Activated CD4-positive, alpha-beta T cell treated with anti-CD3 and anti-CD28 coated beads, Interleukin-2, amount 50 U/mL, for 4 hours (primary cell): ENCODE measurements at places on chromosomes 7 and 10.

DNA sequence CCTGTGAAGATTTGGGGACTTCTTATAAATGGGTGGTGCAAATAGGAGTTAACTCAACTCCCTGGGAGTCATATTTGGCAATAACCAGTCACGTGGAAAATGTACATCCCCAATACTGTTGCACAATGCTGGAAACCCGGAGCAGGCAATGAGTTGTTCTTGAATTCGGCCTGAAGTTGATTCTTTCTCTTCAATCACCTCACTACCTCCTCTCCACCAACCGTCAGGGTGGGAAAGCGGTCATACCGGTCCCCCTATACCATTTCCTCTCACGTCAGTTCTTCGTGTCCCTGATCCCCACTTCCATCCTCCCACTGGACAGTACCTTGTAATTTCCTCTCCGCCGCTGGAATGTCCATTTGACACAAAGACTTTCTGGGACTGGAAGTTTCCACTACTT is 2.8 kb downstream of the GIMAP5 start:
- no peak for DNase-seq

- DNase-seq = no peak
Observed at GRCh38 chr7:118657391-118658005, 433.0 kb downstream of the ANKRD7 start.

- DNase-seq = no peak
Observed at GRCh38 chr10:52447931-52448353, 133.9 kb downstream of the DKK1 start.

- DNase-seq = no peak
Observed at GRCh38 chr10:119252051-119252465, 44.7 kb downstream of the GRK5 start.

GRCh38 chr10:122072491-122072890 is 83.5 kb downstream of the TACC2 start:
- DNase-seq = no peak

GRCh38 chr7:17626235-17626634 is 314.1 kb downstream of the SNX13 start:
- no peak for DNase-seq
